CD4-positive, alpha-beta T cell (primary cell): ENCODE measurements at places on chromosomes 2 and 18. TPM values are rescaled to one million over a fixed set of nuclear protein-coding genes. Genes with fewer than 3 reads are reported as not detected.

Gene ALPP
- not detected for total RNA-seq

Gene PCARE
- total RNA-seq = not detected

Gene MYL12A
- 188 TPM for total RNA-seq

Gene RAMP1
- not detected for total RNA-seq

Gene CD28
- total RNA-seq = 128 TPM

Gene ZNF521
- not detected for total RNA-seq

Gene RAX
- total RNA-seq = not detected

Gene AQP12A
- total RNA-seq = not detected

Gene CHRND
- not detected for total RNA-seq

GRCh38 chr2:123540291-123540690 lies 484.8 kb upstream of the CNTNAP5 start:
- H3K27ac ChIP-seq = no peak overlapping the region
- no peaks in the 10 kb centered on the region for H3K27me3 ChIP-seq
- H3K4me1 ChIP-seq = no peaks in the 10 kb centered on the region

- no peak overlapping the region for H3K27ac ChIP-seq
- H3K27me3 ChIP-seq = no peaks in the 10 kb centered on the region
- H3K4me3 ChIP-seq = no peak overlapping the region
- peaks cover 32% of the 10 kb centered on the region for H3K4me1 ChIP-seq
- no peaks in the 10 kb centered on the region for H3K36me3 ChIP-seq
Observed at GRCh38 chr2:148519013-148519412, 125.5 kb upstream of the EPC2 start.

DNA sequence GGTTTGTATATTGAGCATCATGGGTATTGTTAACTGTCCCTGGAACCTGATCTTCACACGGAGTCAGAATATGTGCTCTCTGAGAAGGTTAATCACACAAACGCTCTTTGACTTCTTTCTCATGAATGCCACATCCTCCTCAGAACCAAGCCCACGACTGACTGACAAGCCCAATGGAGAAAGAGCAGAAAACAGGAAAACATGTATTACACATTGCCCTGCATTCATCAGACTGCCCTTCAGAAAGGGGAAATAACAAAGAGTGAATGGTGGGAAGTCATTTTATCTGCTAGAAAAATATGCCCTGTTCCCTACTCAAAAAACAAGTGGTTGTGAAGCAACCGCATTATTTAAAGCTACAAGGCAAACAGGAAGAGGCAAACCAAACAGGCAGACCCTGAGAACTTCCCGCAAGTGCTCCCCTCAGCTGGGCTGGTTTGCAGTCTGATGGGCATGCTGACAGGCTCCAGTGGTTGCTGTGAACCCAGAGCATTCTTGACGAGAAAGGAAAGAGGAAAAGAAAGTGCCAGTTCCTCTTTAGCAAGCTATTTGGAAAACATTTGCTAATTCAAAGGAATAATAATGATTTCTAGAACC lies 172.9 kb upstream of the SETBP1 start:
- no peak overlapping the region for H3K4me3 ChIP-seq
- no peaks in the 10 kb centered on the region for H3K36me3 ChIP-seq
- no peak for DNase-seq
- no peaks in the 10 kb centered on the region for H3K27me3 ChIP-seq

- no peak overlapping the region for H3K27ac ChIP-seq
- no peak overlapping the region for H3K4me3 ChIP-seq
- DNase-seq = no peak
- H3K27me3 ChIP-seq = no peaks in the 10 kb centered on the region
- no peaks in the 10 kb centered on the region for H3K4me1 ChIP-seq
- no peaks in the 10 kb centered on the region for H3K36me3 ChIP-seq
Observed at GRCh38 chr2:186379052-186379451, 107.0 kb upstream of the ZC3H15 start.

DNA sequence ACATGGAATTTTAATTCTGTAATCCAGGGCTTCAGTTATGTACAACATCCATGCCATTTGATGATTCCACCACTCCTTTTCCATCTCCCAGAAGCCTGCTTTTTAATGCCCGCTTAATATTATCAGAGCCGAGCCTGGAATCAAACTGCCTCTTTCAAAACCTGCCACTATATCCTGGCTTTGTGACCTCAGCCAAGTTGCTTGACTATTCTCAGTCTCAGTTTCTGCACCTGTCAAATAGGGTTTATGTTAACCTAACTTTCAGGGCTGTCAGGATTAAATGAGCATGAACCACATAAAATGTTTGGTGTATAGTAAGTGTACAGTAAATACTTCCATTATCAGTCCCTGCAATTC lies 108.7 kb downstream of the XRCC5 start:
- no peaks in the 10 kb centered on the region for H3K27me3 ChIP-seq
- no peak for DNase-seq
- H3K36me3 ChIP-seq = no peaks in the 10 kb centered on the region
- no peak overlapping the region for H3K4me3 ChIP-seq
- peaks cover 13% of the 10 kb centered on the region for H3K4me1 ChIP-seq

DNA sequence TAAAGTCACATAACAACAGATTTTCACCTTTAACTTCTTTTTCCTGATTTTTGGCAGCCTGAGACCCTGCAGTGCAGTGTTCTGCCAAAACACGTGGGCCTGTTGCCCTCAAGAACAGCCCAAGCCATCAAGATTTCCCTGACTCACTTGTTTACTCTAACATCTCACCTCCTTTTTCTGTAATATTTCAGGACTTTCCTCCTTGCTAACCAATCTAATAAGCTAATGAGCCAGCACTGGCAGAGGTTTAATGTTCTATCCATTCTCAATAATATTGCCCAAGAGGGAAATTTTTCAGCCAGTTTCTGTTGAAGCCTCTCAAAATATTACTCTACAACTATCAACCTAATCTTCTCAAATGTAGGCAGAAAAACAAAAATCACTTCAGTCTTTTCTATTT lies 635.2 kb downstream of the DPP10 start:
- no peak overlapping the region for H3K27ac ChIP-seq
- no peaks in the 10 kb centered on the region for H3K4me1 ChIP-seq
- no peaks in the 10 kb centered on the region for H3K27me3 ChIP-seq
- H3K36me3 ChIP-seq = no peaks in the 10 kb centered on the region

GRCh38 chr2:148653437-148653836 lies 8.9 kb downstream of the EPC2 start:
- no peak for DNase-seq
- no peaks in the 10 kb centered on the region for H3K27me3 ChIP-seq
- H3K4me3 ChIP-seq = no peak overlapping the region
- H3K27ac ChIP-seq = no peak overlapping the region

DNA sequence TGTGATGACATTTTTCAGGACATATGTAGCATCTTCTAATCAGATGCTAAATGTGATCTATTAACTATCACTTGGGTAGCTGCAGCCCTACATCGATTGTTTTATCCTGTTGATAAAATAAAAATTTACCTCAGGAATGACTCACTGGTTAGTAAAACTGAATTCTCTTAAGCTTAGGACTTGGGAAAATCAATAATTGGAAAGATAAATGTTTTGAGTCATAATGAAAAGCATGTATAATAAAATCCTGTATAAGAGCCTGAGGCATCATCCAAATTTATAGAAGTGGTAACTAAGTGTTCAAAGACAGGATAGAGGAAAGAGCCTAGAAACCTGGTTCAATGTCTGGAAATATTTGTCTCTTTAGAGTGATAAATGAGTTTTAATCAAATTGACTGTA lies 168.1 kb upstream of the VWC2L start:
- no peaks in the 10 kb centered on the region for H3K36me3 ChIP-seq
- no peak for DNase-seq
- H3K4me3 ChIP-seq = no peak overlapping the region

GRCh38 chr18:42268798-42269197 lies 313.8 kb downstream of the PIK3C3 start:
- DNase-seq = no peak
- H3K36me3 ChIP-seq = no peaks in the 10 kb centered on the region
- no peaks in the 10 kb centered on the region for H3K27me3 ChIP-seq
- H3K4me3 ChIP-seq = no peak overlapping the region
- H3K27ac ChIP-seq = no peak overlapping the region

- no peaks in the 10 kb centered on the region for H3K36me3 ChIP-seq
- DNase-seq = no peak
- no peaks in the 10 kb centered on the region for H3K27me3 ChIP-seq
- H3K4me1 ChIP-seq = no peaks in the 10 kb centered on the region
- H3K27ac ChIP-seq = no peak overlapping the region
Observed at GRCh38 chr18:44411262-44411905, 269.3 kb upstream of the SETBP1 start.

GRCh38 chr2:78281164-78281563 lies 744.3 kb upstream of the REG3G start:
- no peaks in the 10 kb centered on the region for H3K27me3 ChIP-seq
- H3K36me3 ChIP-seq = no peaks in the 10 kb centered on the region
- H3K4me1 ChIP-seq = no peaks in the 10 kb centered on the region
- no peak overlapping the region for H3K4me3 ChIP-seq

DNA sequence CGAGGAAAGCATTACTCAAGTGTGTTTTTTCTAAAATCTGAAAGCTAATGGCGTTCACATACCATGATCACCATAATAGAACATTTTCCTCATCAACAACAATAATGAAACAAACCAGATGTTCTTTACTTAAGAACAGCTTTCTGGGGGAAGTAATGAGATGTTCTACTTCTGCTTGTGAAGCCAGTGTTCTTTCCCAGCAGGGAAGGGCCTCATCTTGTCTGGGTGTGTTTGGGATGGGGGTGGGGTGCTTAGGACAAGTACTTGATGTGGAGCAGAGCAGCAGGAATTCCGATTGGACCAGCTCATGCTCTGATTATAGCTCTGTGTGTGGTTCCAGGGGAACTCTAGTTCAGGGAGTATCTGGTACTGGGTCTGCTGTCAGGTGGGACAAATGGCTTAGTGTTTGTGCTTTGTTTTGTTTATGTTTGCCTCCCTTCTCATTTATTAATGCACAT lies 163.0 kb upstream of the NOSTRIN start:
- no peak overlapping the region for H3K27ac ChIP-seq
- H3K27me3 ChIP-seq = no peaks in the 10 kb centered on the region
- H3K4me1 ChIP-seq = no peaks in the 10 kb centered on the region
- no peak overlapping the region for H3K4me3 ChIP-seq
- DNase-seq = no peak

GRCh38 chr2:199690225-199690624 lies 160.8 kb downstream of the FTCDNL1 start:
- no peaks in the 10 kb centered on the region for H3K27me3 ChIP-seq
- no peak for DNase-seq
- H3K27ac ChIP-seq = no peak overlapping the region
- no peaks in the 10 kb centered on the region for H3K4me1 ChIP-seq
- no peaks in the 10 kb centered on the region for H3K36me3 ChIP-seq

- no peak overlapping the region for H3K4me3 ChIP-seq
- H3K27ac ChIP-seq = no peak overlapping the region
- no peaks in the 10 kb centered on the region for H3K4me1 ChIP-seq
- no peaks in the 10 kb centered on the region for H3K27me3 ChIP-seq
- DNase-seq = no peak
- H3K36me3 ChIP-seq = no peaks in the 10 kb centered on the region
Observed at GRCh38 chr2:74632939-74633312, 15.2 kb downstream of the M1AP start.

GRCh38 chr18:50651334-50651733 lies 91.4 kb downstream of the MAPK4 start:
- no peaks in the 10 kb centered on the region for H3K4me1 ChIP-seq
- H3K4me3 ChIP-seq = no peak overlapping the region
- no peaks in the 10 kb centered on the region for H3K36me3 ChIP-seq
- H3K27ac ChIP-seq = no peak overlapping the region

GRCh38 chr2:56688661-56689060 lies 504.9 kb downstream of the CCDC85A start:
- H3K4me3 ChIP-seq = no peak overlapping the region
- no peaks in the 10 kb centered on the region for H3K36me3 ChIP-seq
- DNase-seq = no peak
- no peak overlapping the region for H3K27ac ChIP-seq
- no peaks in the 10 kb centered on the region for H3K4me1 ChIP-seq

DNA sequence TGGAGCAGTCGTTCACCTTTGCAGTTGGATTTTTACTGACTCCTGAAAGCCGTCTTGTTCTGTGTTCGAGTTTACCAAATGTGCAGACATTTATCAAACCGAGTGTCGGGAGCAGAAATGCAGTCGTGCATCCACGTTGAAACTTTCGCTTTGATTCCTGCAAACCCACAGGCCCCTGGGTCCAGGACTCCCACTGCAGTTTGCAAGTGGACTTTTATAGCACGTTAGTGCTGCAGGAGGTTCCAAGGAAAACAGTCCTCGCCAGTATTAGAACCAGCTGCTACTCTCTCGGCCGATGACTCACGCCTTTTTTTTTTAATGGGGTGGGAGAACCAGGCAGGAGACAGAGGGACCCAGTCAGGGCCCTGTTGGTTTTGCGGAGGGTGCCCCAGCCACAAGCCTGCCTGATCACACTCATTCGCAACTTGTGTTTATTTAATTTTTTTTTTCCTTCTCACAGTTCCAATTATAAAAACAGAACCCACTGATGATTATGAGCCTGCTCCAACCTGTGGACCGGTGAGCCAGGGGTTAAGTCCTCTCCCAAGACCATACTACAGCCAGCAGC lies 90.1 kb downstream of the NFATC1 start:
- peaks cover 9% of the 10 kb centered on the region for H3K4me1 ChIP-seq
- H3K27me3 ChIP-seq = no peaks in the 10 kb centered on the region
- H3K4me3 ChIP-seq = no peak overlapping the region
- no peak overlapping the region for H3K27ac ChIP-seq

DNA sequence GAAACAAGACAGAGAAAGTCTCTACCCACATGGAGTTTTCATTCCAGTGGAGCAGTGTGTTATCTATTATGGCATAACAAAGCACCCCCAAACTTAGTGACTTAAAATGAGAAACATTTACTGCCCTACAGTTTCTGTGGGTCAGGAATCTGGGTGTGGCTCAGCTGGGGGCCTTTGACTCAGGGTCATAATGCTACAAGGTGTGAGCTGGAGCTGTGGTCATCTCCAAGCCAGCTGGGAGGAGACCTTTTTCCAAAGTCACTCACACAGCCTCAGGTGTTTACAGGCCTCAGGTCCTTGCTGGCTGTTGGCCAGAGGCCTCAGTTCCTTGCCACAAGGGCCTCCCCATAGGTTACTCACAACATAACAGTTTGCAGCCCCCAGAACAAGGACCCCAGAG lies 169.2 kb downstream of the ETAA1 start:
- no peak overlapping the region for H3K4me3 ChIP-seq
- DNase-seq = no peak
- no peaks in the 10 kb centered on the region for H3K27me3 ChIP-seq
- H3K36me3 ChIP-seq = no peaks in the 10 kb centered on the region
- H3K4me1 ChIP-seq = no peaks in the 10 kb centered on the region

- no peaks in the 10 kb centered on the region for H3K36me3 ChIP-seq
- no peak for DNase-seq
- no peaks in the 10 kb centered on the region for H3K27me3 ChIP-seq
Observed at GRCh38 chr2:201607568-201607967, 35.7 kb downstream of the TMEM237 start.

DNA sequence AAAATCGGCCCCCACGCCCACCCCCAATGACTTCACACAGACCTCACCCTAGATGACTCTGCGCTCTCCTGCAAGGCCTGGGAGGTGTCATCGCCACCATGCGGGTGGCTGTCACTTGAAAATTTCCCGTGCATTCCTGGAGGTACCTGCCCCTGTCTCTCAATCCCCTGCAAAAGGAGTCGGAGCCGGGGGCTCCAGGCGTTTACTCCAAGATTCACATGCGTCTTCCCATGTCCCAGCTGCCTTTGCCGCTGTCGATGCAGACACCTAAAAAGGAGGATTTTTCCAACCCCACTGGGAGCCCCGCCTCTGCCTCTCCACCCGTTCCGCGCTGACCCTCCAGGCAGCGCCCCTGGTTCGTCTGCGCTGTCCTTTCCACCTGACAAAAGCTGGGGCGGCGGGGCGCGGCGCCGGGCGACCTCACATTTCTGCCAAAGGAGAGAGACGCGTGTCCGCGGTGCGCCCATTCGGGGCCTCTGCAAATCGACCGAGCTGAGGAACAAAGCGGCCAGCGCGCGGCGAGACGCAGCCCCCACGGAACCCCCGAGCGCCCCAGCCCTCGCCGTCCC lies 667 bp downstream of the REEP1 start:
- peaks cover 57% of the 10 kb centered on the region for H3K27me3 ChIP-seq
- DNase-seq = no peak
- H3K27ac ChIP-seq = no peak overlapping the region
- peak overlapping the region; percentile 24 for H3K4me3 ChIP-seq
- H3K4me1 ChIP-seq = peaks cover 13% of the 10 kb centered on the region
